ENCODE measurements at places on chromosomes 7 and 10.

DNA sequence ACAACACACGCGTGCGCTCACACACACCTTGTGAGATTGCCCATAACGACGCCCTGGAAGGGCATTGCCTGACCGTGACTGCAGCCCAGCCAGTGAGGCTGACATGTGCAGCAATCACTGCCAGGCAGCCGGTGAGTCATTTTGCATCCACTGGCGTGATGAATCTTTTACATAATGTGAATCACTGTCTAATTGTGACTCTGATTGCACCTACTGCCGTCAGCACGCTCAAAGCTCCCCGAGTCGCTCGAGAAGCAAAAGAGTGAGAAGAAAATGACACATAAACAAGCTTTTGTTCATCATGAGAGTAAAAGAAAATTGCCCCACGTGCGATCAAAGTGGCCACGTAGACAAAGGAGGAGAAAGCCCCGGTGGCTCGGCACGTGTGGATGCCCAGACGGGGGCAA is 117.4 kb upstream of the PFKP start:
- no peak for DNase-seq

- DNase-seq: no peak
Measured at GRCh38 chr7:5477723-5478531, 54.3 kb upstream of the TNRC18 start.

DNA sequence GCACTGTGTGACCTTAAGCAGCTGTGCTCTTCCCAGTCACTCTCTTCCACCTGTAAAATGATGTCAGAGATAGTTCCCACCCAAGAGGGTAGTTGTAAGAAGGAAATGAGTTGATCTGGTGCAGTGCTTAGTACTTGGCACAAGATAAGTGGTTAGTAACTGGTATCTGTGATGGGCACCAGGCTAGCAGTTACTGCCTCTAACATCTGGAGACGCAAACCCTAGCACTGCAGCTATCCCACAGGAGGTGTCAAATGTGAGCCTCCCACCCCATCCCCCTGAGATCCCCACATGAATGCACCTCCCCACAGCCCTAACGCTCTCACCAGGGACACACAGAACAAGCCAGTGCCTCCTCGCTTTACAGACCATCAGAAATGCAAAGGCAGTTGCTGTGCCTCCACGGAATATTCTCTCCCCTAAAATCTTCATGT is 72.0 kb downstream of the KCNMA1 start:
- no peak for DNase-seq

GRCh38 chr7:22386206-22386858 is 29.4 kb upstream of the RAPGEF5 start:
- no peak for DNase-seq

All from DMS153 (cell line).